ENCODE measurements at places on chromosomes 16 and 17.
A peak's percentile ranks its signal among the peaks of the same experiment; 100 is the strongest.

DNA sequence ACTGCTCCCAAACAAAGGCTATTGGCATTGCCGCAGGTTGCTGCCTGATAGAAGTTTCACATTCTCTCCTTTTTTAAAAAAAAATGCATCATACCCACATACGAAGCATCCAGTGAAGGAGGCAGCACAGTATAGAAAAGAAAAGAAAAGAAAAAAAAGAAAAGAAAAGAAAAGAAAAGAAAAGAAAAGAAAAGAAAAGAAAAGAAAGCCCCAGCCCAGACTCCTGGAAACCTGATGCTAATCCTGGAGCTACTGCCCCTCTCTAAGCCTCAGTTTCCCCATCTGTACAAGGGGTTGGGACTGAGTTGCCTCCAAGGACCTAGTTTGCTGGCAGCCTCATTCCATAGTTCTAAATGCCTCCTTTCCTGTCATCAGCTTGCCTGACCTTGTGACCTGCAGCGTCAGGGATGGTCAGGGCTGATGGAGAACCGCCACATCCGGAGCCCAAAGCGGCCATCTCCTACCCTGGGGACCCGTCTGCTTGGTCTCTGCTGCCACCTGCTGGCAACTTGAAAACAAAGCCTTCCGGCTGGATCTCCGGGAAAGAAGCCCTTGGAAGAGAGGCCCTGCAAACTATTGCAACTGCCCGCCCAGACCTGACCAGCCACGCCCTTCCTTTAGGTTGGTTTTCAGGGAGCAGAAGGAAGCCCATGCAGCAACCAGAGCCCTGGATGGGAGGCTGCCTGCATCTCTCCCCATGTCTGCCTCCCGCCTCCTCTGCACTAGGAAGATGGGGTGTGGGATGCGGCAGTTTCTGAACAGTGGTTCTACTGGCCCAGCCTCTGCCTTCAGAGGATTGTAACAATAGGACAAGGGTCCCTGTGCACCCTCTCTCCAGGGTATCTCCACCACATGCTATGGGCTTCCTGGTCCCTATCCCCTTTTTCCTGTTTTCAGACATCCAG, 13.0 kb downstream of the AIPL1 start:
- peak; percentile 91 for DNase-seq

DNA sequence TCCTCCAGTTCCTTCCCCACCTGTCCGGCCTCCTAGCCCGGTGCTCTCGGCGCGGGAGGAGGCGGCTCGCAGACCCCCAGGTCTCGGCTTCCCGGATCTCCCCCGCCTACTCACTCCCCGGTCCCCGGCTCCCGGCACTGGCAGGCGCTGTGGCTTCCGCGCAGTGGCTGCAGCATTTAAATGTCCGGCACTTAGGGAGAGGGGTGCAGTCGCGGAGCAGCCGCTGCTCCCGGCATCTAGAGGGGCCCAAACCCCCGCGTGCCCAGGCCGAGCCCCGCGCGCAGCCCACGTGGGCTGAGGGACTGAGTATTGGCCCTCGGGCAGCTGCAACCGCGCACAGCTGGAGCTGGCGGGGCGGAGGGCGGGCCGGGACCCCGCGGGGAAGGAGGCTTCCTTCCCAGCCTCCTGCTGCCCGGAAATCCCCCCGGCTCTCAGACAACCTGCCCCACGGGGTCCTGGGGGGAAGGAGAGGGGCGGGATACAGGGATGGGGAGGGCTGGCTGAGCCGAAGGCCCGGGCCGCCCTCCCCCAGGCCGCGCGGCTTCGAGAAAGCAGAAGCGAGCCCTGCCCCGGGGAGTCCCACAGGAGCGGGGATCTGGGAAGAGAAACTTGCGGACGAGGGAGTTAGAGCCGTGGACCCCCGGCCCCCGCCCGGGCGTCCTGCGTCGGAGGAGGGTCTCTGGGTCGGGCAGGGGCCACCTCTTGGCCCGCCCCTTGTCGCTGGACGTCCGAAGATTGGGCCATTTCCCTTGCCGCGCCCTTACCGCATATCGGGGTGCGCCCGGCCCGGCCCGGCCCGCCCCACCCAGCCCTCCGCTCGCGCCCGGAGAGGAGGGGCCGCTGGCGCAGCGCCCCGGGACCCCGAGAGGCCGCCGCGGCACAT, at the start of gene MMP25:
Gene MMP25 (plus strand): TSS at position 804 of the 883 bp plus-strand sequence. CDS start 357 bp downstream, outside the sequence.
- DNase-seq, result peak; percentile 76

DNA sequence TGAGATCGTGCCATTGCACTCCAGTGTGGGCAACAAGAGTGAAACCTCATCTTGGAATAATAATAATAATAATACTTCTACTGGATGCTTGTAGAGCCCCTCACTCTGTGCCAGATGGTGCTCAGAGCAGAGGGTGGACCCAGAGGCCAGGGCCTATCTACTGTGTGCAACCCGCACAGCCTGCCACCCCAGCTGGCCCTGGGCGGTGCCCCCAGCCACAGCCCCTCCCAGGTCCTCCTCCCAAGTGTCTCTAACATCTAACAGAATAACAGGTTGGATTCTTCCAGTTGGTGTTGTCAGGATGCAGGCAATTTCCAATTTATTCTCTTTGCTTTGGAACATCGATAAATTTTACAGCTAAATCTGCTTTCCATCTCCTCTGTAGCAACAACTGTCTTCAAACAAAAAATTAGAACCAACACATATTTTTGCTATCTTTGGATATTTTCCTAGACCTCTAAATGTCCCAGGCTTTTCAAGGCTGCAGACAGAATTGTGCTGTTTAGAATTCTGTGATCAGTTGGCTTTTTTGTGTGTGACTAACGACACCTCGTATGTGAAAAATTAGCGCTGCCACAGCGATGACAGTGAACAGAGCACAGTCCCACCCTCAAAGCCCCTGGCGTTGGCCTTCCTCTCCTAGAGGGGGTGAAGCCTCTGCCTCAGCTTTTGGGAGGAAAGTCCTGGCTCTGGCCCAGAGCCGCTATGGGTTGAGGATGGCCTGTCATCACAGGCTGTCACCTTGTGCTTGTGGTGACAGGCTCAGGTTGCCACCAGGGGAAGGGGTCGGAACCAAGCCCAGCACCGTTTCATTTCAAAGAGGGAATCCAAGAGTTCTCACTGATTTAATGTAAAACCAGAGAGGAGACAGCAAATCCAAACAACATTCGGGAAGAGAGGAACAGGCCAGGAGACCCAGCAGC, 7.6 kb upstream of the EVPL start:
- no peak for DNase-seq

- DNase-seq, result no peak
Measured at GRCh38 chr17:39772415-39772814, 34.7 kb downstream of the GRB7 start.

DNA sequence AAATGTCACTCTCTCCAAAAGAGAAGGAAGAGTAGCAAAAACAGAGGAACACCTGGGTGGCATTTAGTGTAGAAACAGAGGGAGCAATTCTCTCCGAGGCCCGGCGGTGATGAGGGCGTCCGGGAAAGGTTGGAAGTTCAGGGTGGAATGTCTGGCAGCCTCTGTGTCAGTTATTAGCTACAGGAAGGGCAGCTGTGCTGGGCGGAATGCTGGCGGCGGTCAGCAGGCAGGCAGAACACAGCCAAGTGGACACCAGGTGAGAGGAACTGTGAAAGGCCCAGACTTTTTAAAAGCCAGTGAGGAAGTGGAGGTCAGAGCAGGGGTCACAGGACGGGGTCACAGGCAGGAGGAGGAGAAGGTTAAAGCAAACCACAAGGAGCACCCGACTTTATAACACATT, 238.1 kb downstream of the NTN1 start:
- no peak for DNase-seq

DNA sequence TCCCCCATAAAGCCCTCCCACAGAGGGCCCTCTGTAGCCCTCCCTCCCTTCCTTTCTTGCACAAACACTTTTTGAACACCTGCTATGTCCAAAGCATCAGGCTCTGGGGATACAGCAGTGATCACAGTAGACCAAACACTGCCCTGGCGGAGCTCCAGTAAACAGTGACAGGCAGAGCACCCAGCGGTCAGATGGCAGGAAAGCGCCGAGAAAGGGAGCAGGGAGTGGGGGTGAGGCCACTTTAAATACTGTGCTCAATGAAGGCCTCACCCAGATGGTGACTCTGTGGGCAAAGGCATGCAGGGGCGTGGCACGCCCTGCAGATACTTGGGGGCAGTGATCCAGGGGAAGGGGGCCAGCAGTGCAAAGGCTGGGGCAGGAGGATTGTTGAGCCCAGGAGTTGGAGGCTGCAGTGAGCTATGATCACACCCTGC, 7.6 kb downstream of the PRR29 start:
- peak; percentile 57 for DNase-seq

GRCh38 chr17:77846531-77847085, 111.9 kb upstream of the TNRC6C start:
- DNase-seq, result no peak

- DNase-seq, result no peak
Measured at GRCh38 chr17:48001197-48001596, 30.3 kb downstream of the CDK5RAP3 start.

- no peak for DNase-seq
Measured at GRCh38 chr16:27739606-27740357, 189.8 kb downstream of the KATNIP start.

GRCh38 chr16:78823027-78823426, 723.6 kb downstream of the WWOX start:
- no peak for DNase-seq

DNA sequence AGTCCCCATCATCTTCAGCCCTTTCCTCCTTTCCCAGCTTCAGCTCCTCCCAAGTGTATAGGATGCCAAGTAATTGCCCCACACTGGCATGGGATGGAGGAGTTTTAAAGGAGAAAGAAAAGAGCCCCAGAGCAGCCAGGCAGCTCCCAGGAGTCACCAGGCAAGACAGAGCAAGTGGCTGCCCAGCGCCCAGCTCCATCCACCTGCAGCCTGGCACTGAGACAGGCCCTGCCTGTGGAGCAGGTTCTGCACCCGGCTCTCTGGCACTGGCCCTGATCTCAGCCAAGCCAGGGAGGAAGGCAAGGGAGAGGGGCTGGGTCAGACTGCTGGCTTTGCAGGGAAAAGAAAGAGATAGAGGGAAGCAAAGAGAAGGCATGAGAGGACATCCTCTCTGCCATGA, 21.7 kb downstream of the FOXN1 start:
- no peak for DNase-seq

- peak; percentile 41 for DNase-seq
Measured at GRCh38 chr16:20598832-20599469, 22.8 kb upstream of the ACSM2B start.

DNA sequence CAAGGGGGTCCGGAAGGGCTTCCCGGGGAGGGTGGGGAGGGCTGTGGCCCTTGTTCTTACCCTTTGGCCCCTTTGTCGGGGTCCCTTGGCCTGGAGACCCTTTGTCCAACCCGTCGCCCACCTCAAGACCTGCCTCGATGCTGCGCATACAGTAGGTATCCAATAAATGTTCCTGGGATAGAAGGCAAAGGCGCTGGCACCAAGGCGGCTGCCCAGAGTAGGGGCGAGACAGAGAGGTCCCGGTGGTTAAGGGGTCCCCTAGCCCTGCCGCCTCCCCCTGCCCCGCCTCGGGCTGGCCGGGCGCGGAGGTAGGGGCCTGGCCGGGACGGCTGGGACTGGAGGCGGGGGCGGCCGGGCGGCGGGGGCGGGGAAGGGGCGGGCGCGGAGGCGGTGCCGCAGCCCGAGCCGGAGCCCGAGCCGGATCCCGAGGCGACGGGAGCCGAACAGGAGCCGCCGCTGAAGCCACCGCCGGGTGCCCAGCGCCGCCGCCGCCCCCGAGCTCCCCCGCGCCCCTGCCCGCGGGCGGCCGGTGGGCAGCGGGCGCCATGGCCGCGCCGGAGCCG, at the start of gene NHERF2:
Gene NHERF2 (plus strand): TSS at position 442 of the 563 bp plus-strand sequence. CDS start 104 bp downstream, at position 546.
- peak; percentile 84 for DNase-seq

- DNase-seq, result no peak
Measured at GRCh38 chr16:89317101-89317671, 99.7 kb downstream of the ZNF778 start.

- DNase-seq, result no peak
Measured at GRCh38 chr17:79749156-79749815, 18.5 kb downstream of the ENPP7 start.

DNA sequence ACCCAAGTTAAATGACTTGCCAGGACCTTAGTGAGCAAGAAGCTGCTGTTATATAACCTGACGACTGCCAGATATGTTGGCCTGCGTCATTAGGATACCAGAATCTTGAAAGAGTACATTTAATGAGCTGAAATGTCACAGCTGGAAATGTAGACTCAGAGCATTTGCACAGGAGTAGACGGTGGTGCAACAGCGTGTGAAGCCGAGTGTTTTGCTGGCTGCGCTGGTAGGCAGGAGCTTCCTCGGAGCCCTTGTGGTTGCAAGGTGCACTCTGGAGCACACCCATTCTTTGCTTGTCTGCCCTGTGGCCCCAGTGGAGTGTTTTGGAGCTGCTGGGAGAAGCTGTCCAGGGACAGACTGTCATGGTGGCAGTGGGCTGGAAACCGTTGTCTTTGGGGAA, 79.3 kb downstream of the BANP start:
- DNase-seq, result no peak

DNA sequence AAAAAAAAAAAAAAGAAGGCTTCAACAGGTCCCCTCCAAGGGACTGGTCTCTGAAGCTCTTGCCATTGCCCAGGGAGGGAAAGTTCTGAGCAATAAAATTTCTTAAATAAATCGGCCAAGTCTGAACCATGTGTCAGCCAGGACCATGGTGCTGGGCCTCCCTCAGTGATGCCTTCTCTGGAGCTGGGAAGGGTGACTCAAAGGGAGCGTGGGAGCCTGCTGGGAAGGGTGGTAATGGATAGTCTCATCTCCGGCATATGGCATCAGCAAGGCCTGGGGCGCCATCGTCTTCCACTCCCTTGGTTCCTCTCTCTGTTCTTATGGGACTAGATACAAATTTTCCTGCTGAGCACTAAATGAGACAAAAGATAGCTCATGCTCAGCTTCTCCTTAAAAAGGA, 2.3 kb downstream of the VKORC1 start:
- no peak for DNase-seq

DNA sequence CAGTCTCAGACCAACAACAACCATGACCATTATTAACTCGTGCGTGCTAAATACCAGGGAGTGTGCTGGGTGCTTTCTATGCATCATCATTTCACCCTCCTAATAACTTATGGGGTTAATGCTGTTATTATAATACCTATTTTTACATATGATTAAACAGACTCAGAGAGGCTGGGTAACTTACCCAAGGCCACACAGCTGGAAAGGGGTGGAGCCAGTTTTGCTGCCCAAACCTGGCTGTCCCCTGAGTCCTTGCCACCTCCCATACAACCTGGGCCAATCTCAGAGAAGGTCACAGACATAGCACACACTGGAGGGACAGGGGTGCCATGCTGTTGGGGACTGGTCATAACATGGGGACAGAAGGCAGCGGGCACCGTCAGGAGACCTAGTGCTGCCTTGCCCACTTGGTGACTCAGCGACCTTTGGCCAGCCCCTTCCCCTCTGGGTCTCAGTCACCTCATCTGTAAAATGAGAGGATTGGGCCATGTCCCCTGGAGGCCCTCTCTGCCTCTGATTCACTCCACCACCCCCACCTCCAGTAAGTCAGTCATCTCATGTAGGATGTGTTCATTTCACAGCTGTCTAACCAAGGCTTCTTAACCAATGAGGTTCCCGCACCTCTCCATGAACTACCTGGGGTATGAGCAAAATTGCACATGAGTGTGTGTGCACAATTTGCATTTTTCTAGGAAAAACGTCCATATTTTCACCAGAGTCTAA, 11.4 kb upstream of the FADS6 start:
- no peak for DNase-seq

GRCh38 chr17:28896884-28897768, at the start of gene FLOT2:
FLOT2 (minus strand) TSS chr17:28897733; CDS start chr17:28897574, 159 bp downstream.
- peak; percentile 88 for DNase-seq

Measured in iPS-NIHi11 (cell line).